ENCODE measurements at places on chromosomes 2 and 18.

DNA sequence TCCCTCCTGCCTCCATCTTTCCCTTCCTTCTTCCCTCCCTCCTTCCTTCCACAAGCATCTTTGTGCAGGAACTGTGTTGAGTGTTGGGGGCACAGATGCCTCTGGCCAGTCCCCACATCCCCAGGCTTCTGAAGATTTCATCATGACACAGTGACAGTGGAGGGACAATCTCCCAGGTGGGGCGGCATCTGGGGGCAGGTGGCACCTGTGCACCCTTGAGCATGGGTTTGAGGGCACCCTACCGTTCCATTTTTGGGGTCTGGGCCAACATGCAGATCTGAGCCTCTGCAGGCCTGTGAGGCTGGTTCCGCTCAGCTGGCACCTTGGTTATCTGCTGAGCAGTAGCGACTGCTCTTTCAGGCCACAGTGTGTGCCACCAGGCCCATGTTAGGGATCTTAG lies 57.6 kb downstream of the LONRF2 start:
- no peak for DNase-seq

DNA sequence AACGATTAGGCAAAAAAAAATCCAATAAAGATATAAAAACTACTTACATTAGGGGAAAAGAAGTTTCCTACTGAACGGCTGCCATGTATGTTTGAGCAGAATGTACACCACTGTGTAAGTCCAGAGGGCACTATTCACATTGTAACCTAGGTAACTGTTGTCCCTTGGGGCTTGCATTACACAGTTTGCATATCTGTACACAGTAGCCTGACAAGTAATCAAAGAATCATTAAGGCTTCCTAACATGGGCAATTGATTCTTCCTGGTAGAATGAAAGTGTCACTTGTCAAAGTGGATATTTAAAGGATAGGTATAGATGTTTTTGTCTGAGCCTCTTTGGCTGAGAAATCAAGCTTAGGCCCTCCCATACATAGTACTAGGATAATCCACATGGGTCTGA lies 39.1 kb downstream of the PLEK start:
- DNase-seq, result no peak

- DNase-seq, result no peak
Measured at GRCh38 chr2:85397925-85398331, 12.2 kb downstream of the CAPG start.

- DNase-seq, result no peak
Measured at GRCh38 chr2:37501113-37501512, 156.7 kb downstream of the QPCT start.

DNA sequence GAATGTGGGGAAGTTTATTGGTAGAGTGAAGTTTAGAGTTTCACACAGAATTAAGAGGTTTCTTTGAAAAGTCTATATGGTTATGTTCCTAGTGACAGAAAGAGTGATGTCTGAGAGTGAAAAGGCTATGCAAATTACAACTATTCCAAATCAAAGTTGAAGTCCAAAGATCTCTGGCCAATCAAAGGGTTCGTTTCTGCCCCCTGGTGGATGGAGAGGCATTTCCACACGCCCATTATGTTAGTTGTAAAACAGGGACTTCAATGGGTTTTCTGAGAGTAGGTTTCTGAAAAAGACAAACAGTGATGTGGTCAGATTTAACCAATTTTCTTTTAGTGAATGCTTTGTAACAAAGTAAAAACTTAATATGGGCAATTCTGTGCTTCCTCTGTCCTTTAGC lies 441.5 kb upstream of the POU3F3 start:
- no peak for DNase-seq

DNA sequence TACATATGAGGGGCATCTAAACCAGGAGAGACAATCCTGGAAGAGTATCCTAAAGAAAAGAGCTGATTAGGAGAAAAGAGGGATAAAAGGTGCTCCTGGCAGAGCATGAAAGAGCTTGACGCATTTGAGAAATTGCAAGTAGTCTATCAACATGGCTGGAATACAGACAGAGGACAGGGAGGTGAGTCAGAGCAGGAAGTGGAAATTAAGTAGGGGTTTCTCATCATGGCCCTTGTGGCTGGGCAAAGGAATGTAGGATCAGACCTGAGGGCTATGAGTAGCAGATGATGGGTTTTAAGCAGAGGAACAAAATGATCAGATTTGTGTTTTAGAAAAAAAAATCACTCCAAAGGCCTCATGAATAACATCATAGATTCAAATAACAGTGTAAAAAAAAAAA lies 49.2 kb upstream of the UGP2 start:
- DNase-seq, result no peak

DNA sequence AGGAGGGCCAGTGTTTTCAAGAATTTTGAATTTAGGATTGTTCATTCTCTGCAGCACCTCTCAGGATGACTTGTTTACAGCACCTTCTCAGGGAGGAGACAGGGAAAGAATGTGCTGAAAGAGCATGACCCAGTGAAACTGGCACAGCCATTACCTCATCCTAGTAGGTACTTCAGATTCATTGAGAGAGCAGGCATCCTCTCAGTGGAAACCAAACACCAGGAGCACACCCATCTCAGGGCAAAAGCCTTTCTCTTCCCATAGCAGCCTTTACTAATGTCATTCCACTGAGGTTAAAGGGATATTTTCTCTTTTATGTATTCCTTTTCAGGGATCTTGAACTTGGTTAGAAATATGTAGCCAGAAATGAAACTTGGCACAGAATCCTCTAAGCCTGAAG lies 2.6 kb downstream of the MAP2 start:
- no peak for DNase-seq

DNA sequence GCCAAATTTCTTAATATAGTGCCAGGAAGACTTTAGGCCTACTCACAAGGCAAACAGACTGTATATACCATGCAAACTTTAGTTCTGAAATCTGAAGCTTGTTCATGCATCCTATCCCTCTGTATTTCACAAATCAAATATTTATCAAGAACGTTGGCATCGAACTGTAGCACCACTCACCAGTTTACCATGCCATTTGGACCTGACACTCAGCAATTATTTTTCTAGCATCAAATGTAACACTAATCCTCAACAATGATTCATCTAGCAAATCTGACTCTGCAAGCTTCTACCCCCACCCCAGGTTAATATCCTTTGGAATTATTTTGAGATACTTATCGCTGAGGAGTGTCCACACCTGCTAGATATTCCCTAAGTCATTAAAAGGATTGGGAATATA lies 1506.6 kb downstream of the LRP1B start:
- no peak for DNase-seq

- DNase-seq, result no peak
Measured at GRCh38 chr2:39144416-39144815, 23.6 kb upstream of the SOS1 start.

GRCh38 chr2:41621095-41621494 lies 426.7 kb upstream of the PKDCC start:
- no peak for DNase-seq

DNA sequence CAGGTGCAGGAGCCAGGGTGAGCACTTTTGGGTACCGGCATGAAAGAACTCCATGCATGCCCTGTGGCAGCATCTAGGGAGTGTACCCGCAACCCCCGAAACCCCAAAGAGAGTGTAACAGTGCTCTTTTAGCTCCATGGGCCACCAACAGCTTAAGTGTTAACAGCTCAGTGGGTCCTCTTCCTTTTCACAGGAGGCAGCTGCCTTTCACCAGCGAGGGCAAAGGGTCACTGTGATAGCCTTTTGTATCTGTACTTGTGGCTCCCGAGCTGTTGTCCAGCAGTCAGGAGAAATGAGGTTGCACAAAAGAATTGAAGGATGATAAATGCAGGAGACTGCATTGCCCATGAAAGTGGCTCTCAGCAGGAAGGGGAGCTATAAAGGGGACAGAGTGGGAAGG lies 1166.3 kb upstream of the ACVR2A start:
- DNase-seq, result no peak

- DNase-seq, result no peak
Measured at GRCh38 chr2:18516112-18516511, 44.3 kb downstream of the RDH14 start.

GRCh38 chr2:172160839-172161238 lies 58.1 kb upstream of the DLX2 start:
- DNase-seq, result no peak

DNA sequence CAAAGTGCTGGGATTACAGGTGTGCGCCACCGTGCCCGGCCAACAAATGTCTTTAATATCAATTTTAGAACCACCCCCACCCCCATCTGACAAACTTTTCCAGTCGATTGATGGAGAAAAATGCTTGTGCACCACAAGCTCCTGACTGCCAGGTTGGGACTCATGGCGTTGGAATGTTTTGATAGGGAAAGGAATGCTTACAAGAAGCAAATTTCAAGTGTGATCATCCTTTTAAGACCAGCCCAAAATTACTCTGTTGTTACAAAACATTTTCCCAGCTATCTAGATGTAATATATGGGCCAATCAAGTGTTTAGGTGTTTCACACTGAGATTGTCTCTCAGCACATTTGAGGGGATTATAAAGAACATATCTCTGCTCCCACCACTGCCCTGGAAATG lies 45.2 kb downstream of the UBXN4 start:
- DNase-seq, result no peak

DNA sequence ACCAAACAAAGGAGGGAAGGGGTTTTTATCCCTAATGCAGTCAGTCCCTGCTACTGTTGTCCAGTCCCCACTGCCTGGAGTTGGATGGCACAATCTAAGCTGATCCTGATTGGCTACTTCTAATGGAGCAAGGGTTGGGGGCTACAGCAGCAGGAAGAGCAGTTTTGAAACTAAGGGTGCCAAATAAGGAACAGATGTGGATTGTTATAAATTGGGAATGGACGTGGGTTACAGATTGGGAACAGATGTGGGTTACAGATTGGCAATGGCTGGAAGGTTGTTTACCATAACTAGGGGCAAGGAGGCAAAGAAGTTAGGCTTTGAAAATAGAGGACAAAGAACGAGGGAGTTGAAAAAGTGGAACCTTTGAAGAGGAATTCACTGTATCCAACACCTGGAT lies 16.0 kb upstream of the PROM2 start:
- DNase-seq, result no peak

DNA sequence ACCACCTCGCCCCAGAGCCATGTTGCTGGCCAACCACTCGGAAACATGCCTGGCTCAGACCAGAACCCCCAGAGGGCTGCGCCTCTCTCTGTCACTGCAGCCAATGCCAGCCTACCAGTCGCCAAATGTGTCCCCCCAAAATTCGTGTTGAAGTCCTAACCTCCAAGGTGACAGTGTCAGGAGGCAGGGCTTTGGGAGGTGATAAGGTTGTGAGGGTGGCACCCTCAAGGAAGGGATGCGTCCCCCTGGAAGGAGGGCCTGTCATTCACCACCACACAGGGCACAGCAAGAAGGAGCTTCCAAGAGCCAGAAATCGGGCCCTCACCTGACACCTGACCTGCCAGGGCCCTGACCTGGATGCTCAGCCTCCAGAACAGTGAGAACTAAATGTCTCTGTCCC lies 291.9 kb upstream of the SALL3 start:
- no peak for DNase-seq

DNA sequence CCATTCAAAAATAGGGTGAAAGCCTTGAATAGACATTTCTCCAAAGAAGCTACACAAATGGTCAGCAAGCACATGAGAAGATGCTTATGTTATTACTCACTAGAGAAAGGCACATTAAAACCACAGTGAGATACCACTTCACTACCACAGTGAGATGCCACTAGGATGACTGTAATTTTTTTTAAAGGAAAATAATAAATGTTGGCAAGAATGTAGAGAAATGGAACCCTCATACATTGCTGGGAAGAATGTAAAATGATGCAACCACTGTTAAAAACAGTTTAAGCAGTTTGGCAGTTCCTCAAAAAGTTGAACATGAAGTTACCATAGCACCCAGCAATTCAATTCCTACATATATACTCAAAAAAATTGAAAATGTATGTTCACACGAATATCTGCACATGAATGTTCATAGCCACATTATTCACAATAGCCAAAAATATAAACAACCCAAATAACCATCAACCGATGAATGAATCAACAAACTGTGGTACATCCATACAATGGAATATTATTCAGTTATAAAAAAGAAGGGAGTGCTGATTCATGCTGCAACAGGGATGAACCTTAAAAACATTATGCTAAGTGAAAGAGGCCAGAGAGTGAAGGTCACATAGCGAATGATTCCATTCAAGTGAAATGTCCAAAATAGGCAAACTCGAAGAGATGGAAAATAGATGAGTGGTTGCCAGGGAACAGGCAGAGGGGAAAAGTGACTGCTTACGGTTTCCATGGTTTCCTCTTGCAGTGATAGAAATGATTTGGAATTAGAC lies 156.2 kb upstream of the NDUFV2 start:
- no peak for DNase-seq

GRCh38 chr2:105538840-105539239 lies 140.0 kb upstream of the FHL2 start:
- DNase-seq, result no peak

- DNase-seq, result no peak
Measured at GRCh38 chr2:1935476-1935875, 191.2 kb upstream of the PXDN start.

DNA sequence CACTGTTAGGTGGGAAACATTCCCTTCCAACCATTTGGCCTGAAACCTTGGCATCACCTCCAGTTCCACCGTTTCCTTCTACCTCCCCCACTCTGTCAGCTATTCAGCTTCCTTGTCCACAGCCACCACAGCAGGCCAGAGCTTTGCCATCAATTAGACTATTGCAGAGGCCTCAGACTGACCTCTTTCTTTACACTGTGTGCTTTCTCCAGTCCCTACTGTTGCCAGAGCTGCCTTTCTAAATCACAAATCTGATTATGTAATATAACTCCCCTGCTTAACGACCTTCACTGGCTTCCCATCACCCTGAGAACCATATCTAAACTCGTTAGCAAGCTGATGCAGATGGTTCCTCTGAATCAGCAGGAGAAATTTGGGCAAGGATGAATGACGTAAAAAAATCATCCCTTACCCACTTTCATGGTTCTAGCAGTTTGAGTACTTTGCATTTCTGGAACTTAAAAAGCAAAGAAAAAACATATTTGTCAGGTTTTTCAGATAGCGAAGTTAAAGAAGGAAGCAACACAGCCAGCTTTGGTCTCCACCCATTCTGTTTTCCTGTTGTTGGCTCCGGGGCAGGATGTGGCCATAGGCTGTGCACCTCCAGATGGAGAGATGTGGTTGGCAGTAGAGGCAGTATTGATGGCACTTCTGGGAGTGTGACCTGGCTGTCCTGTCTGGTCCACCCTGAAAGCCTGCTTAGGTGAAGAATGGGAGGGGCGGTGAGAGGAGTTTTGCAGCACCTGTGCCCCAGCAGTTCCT lies 422.1 kb downstream of the PARD3B start:
- no peak for DNase-seq

DNA sequence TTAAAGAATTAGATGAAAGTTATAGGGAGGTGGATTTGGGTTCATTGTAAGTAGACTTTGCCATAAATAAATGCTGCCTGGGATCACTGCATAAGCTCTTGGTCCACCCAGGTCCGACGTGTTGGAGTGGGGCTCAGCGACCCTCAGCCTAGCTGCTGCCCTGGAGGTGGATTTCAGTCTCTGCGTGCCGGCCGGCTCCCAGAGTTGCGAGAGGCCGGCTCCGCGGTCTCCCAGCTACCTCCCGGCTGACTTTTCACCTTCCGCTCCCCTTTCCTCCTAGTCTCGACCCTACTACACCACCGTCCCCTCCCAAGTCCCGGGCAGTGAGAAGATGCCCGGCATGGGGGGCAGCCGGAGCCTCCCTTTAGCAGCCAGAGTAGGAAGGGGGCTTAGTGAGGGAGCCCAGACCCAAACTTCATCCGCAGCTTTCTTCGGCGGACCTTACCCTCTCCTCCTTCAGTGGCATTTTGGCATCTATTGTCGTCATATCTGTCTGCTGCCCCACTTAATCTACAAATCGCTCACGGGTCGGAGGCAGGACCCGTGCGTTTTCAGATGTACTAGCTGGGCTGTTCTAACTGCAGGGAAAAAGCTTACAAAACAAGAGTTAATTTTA lies 8.1 kb downstream of the EMX1 start:
- DNase-seq, result no peak
